ENCODE measurements at places on chromosomes 13 and 19.

DNA sequence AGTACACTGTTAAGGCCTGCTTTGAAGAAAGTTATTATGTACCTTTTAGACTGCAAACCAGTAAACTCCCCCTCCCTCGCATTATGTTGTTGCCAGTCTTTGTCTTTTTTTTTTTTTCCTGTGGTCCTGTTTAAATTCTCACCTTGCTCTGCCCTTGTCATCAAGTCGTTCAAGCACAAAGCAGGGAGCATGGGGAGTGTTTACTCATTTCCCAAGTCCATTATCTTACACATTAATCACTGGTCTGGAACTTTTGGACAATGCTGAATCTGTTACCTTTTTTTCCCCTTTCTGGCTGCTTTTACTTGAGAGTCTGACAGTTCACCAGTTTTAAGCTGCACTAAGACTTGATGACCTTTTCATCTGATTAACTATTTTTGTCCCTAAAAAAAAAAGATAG is 108.2 kb downstream of the DACH1 start:
- no peak for DNase-seq

- DNase-seq = no peak
These were observed 2.7 kb downstream of the KLF5 start for GRCh38 chr13:73061473-73061872.

DNA sequence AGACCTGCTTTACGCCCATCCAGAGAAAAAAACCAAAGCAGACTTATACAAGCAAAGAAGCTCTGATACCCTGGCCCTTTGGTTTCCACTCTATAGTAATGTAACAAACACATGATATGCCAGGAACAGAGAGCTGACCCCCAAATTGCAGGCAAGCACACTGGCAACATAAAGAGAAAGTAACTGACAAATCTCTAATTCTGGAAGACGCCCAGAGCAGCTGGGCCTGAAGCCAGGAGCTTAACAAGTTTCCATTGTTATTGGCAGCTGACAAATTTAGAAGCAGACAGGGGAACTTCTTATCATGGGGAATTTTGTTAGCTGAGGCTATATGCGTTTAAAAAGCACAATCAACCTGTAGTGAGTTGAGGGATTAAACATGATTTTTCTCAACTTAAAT is 158.0 kb downstream of the DLEU7 start:
- DNase-seq = no peak

- DNase-seq = no peak
These were observed 21.7 kb downstream of the ZNF45 start for GRCh38 chr19:43913383-43913782.

DNA sequence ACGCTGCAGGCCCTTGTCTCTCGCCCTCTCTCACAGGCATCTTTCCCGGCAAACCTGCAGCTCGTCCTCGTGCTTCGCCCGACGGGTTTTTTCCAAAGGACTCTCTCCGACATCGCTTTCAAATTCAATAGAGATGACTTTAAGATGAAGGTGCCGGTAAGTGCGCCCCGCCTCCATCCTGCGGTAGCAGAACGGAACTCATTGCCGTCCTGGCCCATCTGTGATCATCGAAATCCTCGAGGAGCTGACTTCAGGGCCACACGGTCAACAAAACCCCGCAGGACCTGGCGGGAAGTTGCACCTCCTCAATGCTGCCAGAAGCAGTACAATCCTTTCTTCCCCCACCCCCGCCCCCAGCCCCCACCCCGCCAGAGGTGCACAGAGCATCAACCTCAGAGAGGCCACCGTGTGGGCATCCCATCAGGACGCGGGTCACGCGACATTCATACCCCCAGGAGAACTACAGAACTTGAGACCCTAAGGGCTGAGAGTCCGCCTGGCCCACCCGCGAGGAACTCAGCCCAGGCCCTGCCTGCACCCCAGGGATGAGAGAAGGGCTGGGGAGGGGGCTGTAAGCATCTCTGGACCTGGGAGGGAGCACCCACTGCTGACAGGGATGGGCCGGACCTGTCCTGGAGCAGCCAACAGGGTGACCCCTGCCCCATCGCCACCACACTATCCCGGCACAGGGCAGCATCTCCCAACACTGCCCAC is 44.9 kb upstream of the F7 start:
- DNase-seq = no peak

- DNase-seq = no peak
These were observed 11.6 kb downstream of the REXO1 start for GRCh38 chr19:1836458-1837221.

- DNase-seq = no peak
These were observed 21.1 kb downstream of the TLE2 start for GRCh38 chr19:3007975-3008374.

DNA sequence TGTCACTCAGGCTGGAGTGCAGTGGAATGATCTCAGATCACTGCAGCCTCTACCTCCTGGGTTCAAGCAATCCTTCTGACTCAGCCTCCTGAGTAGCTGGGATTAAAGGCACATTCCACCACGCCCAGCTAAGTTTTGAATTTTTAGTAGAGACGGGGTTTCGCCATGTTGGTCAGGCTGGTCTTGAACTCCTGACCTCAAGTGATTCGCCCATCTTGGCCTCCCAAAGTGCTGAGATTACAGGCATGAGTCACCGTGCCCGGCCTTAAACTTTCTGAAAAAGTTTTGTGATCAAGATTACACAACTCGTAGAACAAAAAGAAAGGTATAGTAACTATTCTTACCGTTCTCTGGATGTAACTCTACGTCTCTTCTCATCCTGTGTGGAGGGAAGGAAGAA is 21.2 kb downstream of the DNMT1 start:
- no peak for DNase-seq

DNA sequence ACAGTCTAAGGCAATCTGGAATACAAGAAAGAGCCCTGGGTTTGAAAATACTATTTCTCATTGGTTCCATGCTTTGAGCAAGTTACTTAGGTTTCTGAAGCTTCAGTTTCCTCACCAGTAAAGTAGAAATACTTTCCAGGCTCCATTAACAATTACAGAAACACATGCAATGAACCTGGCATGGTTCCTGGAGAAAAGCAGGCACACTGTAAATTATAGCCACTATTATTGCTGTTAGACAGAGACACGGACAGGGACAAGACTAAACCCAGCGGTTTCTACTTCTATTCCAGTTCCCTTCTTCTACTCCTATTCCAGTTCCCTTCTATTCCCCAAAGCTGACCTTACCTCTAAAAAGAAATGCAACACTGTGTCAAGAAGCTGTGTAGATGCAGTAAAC is 41.2 kb downstream of the MIPEP start:
- no peak for DNase-seq

GRCh38 chr13:39023761-39024160 is 14.1 kb downstream of the PROSER1 start:
- DNase-seq = no peak

DNA sequence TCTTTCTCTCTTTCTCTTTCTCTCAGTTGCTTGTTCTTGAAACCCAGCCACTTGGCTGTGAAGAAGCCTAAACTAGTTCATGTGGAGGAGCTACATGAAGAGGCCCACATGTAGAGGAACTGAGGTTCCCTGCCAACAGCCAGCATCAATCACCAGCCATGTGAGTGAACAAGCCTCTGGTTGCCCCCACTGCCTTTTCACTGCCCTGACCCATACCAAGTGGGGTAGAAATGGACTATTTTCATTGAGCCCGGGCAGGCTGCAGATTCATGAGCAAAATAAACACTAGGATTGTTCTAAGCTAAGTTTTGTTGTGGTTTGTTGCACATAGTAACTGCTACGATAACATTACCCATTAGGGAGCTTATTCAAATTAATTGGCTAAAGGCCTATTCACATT is 78.7 kb upstream of the FAM216B start:
- DNase-seq = no peak

GRCh38 chr13:95298971-95299621 is 2.2 kb downstream of the ABCC4 start:
- peak; percentile 47 for DNase-seq
